ENCODE measurements at places on chromosomes 7 and 10.
A peak's percentile ranks its signal among the peaks of the same experiment; 100 is the strongest.

GRCh38 chr7:90999989-91000979 lies 263.9 kb upstream of the FZD1 start:
- no peak for DNase-seq

DNA sequence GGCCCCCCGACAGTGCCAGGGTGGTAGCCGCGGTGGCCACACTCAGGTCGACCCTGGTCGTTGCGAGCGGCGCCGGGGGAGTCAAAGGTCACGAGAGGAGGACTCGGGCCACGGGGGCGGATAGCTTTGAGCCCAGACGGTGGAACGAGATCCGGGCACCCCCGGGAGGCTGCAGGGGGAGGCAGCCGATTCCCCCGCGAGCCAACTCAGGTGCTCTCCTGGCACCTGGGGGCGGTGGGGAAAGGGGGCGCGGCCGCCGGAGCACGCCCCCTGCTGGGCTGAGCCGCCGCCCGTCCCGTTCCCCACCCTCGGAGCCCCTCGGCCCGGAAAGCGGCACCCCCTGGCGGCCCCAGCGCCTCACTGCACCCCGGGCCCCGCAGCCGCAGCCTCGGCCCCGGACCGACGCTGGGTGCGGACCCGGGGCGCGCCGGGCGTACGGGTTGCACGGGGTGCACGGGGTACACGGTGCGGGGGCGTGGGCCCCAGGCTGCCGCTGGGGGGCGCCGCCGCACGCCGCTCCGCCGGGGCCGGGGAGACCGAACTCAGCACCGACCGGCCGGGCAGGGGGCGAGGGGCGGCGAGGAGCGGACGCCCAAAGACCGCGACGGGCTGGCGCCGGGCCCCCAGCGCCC lies 521 bp upstream of the NYAP1 start:
- peak; percentile 53 for DNase-seq

DNA sequence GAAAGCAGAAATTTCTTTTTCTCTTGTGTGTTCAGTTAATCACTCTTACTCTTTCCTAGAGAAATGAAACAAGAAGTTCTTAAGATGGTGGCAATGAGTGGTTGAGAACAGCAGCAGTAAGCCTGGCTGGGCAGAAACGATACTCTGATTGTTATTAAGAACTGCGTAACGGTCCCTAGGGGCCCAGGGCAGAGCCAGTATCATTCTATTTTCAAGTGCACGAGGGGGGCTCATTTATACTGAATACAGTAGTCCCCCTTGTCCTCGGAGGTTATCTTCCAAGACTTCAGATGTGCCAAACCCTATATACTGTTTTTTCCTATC lies 64.9 kb downstream of the EEPD1 start:
- no peak for DNase-seq

DNA sequence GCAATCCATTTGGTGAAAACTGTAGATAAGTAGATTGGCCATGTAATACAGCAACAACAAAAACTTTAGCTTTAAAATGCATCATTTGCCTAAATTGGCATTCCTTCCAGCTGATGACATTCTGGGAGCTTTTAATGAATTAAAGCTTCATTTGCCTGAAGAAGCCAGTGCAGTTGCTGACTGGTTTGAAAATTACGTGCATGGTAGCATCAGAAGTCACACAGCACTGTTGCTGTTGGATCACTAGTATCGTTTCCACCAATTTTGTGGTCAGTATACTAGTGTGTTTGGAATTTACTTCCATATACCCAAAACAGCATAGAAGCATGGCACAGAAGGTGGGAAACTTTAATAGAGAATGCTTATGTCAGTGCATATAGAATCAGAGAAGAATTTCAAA lies 194.9 kb downstream of the ETV1 start:
- no peak for DNase-seq
